ENCODE measurements at places on chromosomes 2 and 18. TPM values are rescaled to one million over a fixed set of nuclear protein-coding genes. Genes with fewer than 3 reads are reported as not detected.

Gene APCDD1
- total RNA-seq, result 0.51 TPM

Gene DNER
- total RNA-seq, result 1.1 TPM

Gene PLB1
- 1.6 TPM for total RNA-seq

DNA sequence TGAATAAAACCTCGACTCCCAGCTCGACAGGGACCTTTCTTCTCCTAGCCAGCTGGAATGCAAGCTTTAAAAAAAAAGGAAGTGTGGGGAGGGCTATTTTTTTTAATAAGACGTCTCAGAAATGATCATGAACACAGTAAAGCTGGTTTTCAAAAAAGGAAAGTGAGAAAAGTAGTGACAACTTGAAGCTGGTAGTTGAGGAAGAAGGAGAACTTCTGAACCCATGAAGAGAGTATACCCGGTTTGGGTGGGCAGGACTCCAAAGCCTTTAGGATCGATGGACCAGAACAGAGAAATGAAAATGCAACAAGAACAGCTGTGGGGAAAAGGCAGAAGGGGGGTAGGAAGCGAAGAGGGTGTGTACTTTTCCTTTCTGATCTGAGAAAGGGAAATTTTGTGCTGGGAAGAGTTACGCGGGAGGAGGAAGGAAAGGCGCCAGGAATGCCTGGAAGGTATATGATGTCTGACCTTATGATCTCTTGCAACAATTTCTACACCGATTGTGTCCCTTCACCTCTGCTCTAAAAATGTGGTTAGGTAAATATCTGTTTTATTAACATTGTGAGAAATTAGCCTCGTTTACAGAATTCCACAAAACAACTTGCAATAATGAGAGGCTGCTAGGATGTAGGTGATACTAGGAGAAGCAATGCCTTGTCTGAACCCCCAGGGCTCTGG, 22.6 kb upstream of the CYP1B1 start:
- H3K4me1 ChIP-seq, result peaks cover 55% of the 10 kb centered on the region
- DNase-seq, result no peak
- H3K27me3 ChIP-seq, result no peaks in the 10 kb centered on the region
- peaks cover 6% of the 10 kb centered on the region for H3K36me3 ChIP-seq
- H3K27ac ChIP-seq, result peak overlapping the region; percentile 37

Gene PIKFYVE
- total RNA-seq, result 26.4 TPM

DNA sequence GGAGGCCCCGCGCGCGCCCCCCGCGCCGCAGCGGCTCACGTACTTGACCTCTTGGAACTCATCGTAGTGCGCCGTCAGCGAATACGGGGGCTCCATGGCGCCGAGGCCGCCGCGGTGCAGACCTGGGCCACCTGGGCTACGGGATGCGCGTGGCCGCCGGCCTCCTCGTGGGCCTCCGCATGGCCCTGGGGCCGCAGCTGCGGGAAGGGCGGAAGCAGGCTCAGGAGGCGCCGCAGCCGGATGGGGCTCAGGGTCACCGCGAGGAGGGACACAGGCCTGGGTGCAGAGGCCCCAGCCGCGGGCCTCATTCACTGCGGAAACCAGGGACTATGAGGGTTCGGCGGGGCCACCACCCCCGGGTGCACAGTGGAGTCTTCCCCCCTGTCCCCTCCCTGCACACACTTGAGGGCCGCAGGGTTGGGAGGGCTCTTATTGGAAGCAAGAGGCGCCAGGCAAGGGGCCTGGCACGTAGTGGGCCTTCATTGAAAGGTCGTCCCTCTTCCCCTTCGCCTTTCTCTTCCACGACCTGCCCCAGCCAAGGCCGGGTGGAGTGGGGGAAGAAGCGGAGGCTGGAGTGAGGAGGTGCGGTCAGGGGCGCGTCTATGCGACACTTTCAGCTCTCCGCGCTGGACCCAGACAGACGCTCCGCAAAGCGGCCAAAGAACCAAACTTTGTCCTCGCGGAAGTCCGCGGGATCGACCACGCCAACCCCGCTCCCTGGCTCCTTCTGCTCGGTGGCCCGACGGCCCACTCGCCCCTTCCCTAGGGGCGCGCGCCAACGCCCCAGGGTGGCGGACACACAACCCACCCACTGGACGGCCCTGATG, 863 bp downstream of the ECEL1 start:
- no peaks in the 10 kb centered on the region for H3K36me3 ChIP-seq
- no peak overlapping the region for H3K4me3 ChIP-seq
- no peak overlapping the region for H3K27ac ChIP-seq
- H3K4me1 ChIP-seq, result no peaks in the 10 kb centered on the region

DNA sequence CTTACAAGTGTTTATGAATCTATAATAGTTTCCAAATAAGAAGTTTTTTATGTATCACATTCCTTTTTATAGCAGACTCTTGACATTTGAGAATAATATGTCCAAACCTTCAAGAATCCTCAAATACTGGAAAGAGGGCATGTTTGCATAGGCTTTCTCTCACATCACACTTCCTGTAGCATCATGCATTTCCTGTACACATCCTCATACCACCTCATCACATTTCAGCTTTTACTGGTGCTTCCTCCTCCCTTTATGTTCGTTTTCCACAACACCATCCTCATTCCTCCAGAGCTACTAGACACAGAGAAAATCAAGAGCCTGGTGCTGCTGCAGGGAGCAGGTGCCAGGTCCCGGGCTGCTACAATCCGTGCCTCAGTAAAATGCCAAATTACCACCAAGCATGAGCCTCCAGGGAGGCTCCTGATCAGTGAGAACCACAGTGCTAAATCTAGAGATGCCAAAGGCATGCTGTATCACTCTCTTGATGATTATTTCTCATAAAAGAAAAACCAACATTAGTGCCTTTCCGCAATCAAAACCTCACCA, 137.7 kb upstream of the CYP1B1 start:
- H3K36me3 ChIP-seq, result no peaks in the 10 kb centered on the region
- H3K4me1 ChIP-seq, result peaks cover 7% of the 10 kb centered on the region
- no peak overlapping the region for H3K27ac ChIP-seq
- no peak for DNase-seq
- H3K27me3 ChIP-seq, result no peaks in the 10 kb centered on the region
- no peak overlapping the region for H3K4me3 ChIP-seq

Gene KIF1A
- total RNA-seq, result 280 TPM

Gene DOK6
- total RNA-seq, result not detected

Gene ZNF514
- total RNA-seq, result 14.0 TPM

Gene UGT1A4
- total RNA-seq, result 6.1 TPM

DNA sequence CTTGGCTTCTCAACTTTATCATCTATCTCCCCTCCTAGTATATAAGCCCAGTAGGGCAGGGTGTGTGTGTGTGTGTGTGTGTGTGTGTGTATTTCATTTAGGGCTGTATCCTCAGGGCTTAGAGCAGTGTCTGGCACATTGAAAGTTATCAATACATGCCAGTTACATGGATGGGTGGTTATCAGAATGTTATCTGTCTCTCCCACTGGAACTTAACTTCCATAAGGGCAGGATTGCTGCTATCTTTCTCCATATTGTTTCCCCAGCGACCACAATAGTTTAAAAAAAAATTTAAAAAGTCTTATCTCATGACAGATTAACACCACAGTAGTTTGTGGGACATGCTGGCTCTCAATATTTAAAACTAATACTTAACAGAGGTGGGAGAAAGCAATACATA, 488.9 kb downstream of the PLCL1 start:
- H3K36me3 ChIP-seq, result no peaks in the 10 kb centered on the region
- no peak overlapping the region for H3K4me3 ChIP-seq
- H3K27me3 ChIP-seq, result no peaks in the 10 kb centered on the region
- no peak overlapping the region for H3K27ac ChIP-seq

Gene TUBA3E
- total RNA-seq, result not detected

Gene CXCR4
- total RNA-seq, result 12.4 TPM

Gene ZNF804A
- total RNA-seq, result 0.09 TPM

- no peak for DNase-seq
- H3K4me1 ChIP-seq, result peaks cover 26% of the 10 kb centered on the region
- no peak overlapping the region for H3K27ac ChIP-seq
- no peaks in the 10 kb centered on the region for H3K27me3 ChIP-seq
Measured at GRCh38 chr2:74489906-74490305, 7.0 kb downstream of the TTC31 start.

Gene NT5C1B
- total RNA-seq, result not detected

Gene PROKR1
- not detected for total RNA-seq

Gene REG1B
- not detected for total RNA-seq

DNA sequence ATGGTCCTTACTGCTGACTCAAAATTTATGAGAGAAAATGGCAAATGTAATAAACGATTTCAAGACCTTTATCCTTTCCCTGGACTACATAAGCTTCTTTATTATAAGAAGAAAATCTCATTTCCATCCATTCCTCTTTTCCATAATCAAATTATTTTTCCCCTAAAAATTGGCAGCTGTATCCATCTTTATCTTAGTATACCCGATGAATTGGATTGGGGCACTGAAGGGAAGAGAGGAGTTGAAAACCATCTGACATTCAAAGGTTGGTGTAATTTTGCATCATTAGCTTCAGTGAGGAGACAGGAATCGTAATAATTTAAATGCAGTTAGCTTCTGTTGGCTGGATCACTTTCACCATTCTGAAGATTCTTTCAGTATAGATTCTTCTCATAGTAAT, 574.1 kb downstream of the XIRP2 start:
- no peaks in the 10 kb centered on the region for H3K36me3 ChIP-seq
- DNase-seq, result no peak
- H3K4me1 ChIP-seq, result no peaks in the 10 kb centered on the region
- H3K27me3 ChIP-seq, result no peaks in the 10 kb centered on the region
- no peak overlapping the region for H3K27ac ChIP-seq

DNA sequence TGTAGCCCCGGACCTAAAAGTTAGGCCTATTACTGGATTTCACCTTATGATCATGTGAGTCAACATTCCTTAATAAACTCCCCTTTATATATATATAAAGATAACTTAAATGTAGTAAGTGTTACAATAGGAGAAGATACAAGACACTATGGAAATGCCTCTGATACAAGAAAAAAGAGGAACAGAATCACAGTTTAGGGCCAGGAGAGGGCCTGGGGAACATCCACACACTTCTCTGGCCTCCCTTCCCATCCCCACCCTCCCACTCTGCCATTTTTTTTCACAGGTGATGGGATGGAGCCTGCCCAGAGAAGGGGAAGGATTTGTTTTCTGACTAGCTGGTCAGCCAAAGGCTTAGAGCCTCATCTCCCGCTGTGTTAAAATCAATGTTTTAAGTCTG, 6.4 kb downstream of the CDC42EP3 start:
- no peaks in the 10 kb centered on the region for H3K27me3 ChIP-seq
- DNase-seq, result no peak
- peaks cover 5% of the 10 kb centered on the region for H3K36me3 ChIP-seq

Gene FABP1
- total RNA-seq, result not detected

- peak overlapping the region; percentile 74 for H3K4me3 ChIP-seq
- DNase-seq, result no peak
- H3K27ac ChIP-seq, result peak overlapping the region; percentile 48
- peaks cover 18% of the 10 kb centered on the region for H3K27me3 ChIP-seq
- H3K4me1 ChIP-seq, result peaks cover 9% of the 10 kb centered on the region
- peaks cover 25% of the 10 kb centered on the region for H3K36me3 ChIP-seq
Measured at GRCh38 chr2:170715932-170716777, 1.0 kb downstream of the SP5 start.

DNA sequence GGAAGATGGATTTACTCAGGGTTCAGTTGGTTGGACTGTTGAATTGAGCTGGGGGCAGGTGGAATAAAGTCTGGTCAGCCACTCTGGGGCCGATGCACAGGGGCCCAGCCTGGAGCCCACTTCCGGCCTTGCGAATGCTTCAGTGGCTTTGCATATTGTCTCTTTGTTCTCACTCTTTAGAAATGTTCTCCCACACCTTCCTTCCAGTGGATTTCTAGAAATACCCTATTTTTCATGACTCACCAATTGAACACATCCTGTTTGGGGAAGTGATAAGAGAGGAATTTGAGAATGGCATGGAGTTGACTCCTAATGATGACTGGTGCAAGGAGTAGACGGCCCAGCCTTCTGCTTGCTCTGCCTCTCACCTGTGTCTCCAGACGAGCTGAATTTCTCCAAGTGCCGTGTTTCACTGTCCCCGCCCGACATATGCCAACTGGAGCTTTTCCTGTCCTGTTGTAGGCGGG, 28.1 kb downstream of the ASAP2 start:
- H3K36me3 ChIP-seq, result peaks cover 47% of the 10 kb centered on the region
- H3K27me3 ChIP-seq, result no peaks in the 10 kb centered on the region
- peak; percentile 86 for DNase-seq
- peak overlapping the region; percentile 82 for H3K4me3 ChIP-seq
- H3K27ac ChIP-seq, result peak overlapping the region; percentile 100

Gene SPTBN1
- total RNA-seq, result 687 TPM

GRCh38 chr2:128983094-128983493, 664.4 kb upstream of the HS6ST1 start:
- H3K4me1 ChIP-seq, result no peaks in the 10 kb centered on the region
- DNase-seq, result no peak
- H3K4me3 ChIP-seq, result no peak overlapping the region
- no peaks in the 10 kb centered on the region for H3K36me3 ChIP-seq
- H3K27me3 ChIP-seq, result no peaks in the 10 kb centered on the region
- H3K27ac ChIP-seq, result no peak overlapping the region

GRCh38 chr2:204862809-204863208, 317.5 kb downstream of the PARD3B start:
- no peak overlapping the region for H3K4me3 ChIP-seq
- no peak overlapping the region for H3K27ac ChIP-seq
- no peaks in the 10 kb centered on the region for H3K27me3 ChIP-seq
- H3K4me1 ChIP-seq, result no peaks in the 10 kb centered on the region

Gene G6PC2
- total RNA-seq, result not detected

DNA sequence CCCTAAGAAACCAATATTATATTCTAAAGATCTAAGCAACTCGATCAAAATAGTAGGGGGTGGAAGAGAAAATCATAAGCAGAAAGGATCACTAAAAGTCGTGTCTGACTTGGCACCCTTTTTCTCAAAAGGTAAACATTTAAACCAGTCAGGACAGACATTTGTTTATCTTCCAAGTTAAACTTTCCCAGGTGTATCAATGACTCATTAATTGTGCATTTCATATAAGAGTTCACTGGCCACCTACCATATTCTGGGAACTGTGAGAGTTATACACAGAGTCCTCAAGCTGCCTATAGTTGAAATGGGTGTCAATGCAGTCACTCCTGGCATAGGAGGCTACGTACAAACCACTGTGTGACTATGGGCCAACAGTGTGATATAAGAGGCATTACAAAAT, 4.8 kb upstream of the ACVR1 start:
- no peaks in the 10 kb centered on the region for H3K27me3 ChIP-seq
- H3K36me3 ChIP-seq, result peaks cover 11% of the 10 kb centered on the region
- H3K27ac ChIP-seq, result peak overlapping the region; percentile 5
- H3K4me1 ChIP-seq, result peaks cover 35% of the 10 kb centered on the region
- DNase-seq, result no peak
- H3K4me3 ChIP-seq, result no peak overlapping the region

Gene SNTG2
- not detected for total RNA-seq

DNA sequence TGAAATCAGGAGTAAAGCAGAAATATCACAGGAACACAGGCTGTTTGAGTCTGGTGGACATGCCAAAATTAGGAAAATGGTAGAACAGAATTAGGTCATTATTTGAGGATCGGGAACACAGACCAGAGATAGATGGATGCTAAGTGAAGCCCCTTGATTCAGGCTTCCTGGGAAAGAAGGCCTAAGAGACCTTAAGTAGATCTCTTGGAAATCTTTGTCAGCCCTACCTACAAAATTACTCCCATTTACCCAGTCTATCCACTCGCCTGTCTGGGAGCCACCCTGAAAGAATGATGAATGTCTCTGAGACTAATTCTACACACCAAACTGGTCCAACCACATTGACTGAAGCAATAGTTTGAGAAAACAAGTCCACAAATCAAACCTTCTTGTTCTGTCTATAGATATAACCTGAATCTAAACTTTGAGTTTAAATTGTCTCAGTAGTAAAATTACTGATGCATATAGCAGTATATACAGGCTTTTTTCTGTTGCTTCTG, 36.6 kb upstream of the TANK start:
- peak overlapping the region; percentile 61 for H3K4me3 ChIP-seq
- peaks cover 5% of the 10 kb centered on the region for H3K36me3 ChIP-seq
- peak overlapping the region; percentile 90 for H3K27ac ChIP-seq
- no peaks in the 10 kb centered on the region for H3K27me3 ChIP-seq
- peaks cover 54% of the 10 kb centered on the region for H3K4me1 ChIP-seq
